Amniotic stem cell (primary cell): ENCODE measurements at places on chromosomes 11 and 22.
A peak's percentile ranks its signal among the peaks of the same experiment; 100 is the strongest.

- no peak for DNase-seq
These were observed 725.0 kb downstream of the METTL15 start for GRCh38 chr11:28833169-28833568.

GRCh38 chr11:130308886-130309285 is 5.8 kb downstream of the ZBTB44 start:
- no peak for DNase-seq

DNA sequence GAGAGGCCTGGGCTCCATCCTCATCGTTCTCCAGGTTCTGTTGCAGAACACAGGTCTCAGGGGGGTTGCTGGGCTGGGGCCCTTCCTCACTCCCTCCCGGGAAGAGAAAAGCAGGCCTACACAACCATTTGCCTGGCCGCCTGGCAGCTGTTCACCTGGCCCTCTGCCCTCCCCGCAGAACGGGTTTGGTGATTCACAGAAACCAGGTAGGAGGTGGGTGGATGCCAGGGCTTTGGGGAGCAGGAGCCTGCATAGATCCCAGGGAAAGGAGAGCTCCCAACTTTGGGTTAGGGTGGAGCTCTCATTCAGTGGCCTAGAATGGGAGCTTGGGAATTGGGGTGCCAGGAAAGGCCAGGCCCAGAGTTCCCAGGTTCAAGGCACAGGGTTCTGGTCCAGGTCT is 995 bp downstream of the TMEM134 start:
- no peak for DNase-seq

DNA sequence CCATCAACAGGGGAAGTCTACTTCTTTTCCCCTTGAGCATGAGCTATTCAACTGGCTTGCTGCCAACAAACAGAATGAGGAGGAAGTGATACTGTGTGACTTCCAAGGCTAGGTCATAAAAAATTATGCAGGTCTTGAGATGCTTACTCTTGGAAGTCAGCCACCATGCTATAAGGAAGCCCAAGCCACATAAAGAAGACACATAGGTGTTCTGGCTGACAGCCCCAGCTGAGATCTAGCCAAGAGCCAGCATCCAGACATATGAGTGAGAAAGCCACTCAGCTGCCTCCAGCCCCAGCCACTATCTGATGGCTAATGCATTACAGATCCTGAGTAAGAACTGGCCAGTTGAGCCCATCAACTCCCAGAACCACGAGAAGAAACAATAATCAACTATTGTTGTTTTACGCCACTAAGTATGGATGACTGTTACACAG is 31.0 kb upstream of the PPP2R1B start:
- no peak for DNase-seq

DNA sequence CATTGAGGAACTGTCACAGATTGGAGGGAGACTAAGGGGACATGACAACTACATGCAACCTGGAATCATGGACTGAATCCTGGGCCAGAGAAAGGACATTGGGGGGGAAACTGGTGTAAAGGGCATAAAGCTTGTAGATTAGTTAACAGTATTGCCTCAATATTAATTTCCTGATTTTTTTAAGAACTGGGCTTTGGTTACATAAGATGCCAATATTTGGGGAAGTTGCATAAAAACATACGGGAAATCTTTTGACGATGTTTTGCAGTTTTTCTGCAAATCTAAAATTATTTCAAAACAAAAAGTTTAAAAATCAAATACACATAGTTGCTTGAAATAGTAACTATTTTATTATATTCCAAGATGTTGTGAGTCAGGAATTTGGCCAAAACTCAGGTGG is 2.9 kb upstream of the FOLR3 start:
- DNase-seq, result no peak

GRCh38 chr22:23385678-23386631 is 194.1 kb downstream of the IGLL1 start:
- no peak for DNase-seq

- no peak for DNase-seq
These were observed 101.0 kb downstream of the PDE2A start for GRCh38 chr11:72573072-72573854.

GRCh38 chr22:30047364-30047738 is 32.9 kb upstream of the HORMAD2 start:
- no peak for DNase-seq

DNA sequence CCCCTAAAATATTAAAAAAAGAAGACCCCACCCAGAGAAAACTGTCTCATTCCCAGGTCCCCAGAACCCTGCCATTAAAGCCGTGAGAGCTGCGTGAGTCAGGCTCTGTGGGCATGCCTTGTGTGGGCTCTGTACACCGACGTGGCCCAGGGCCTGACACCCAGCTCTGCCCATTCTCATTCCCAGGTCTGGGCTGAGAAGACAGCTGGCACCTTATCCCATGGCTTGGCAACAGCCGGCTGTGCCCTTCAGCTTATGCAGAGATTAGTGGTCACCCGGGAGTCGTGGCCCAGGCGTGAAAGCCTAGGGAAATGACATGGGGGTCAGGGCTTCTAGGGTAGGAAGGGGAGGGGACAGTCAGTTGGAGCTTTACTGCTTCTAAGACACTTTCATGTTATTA is 31.9 kb downstream of the OTOG start:
- DNase-seq, result no peak

- DNase-seq, result no peak
These were observed 1.1 kb downstream of the THAP12 start for GRCh38 chr11:76379807-76380158.

GRCh38 chr11:73875380-73875779 is 1.3 kb downstream of the COA4 start:
- no peak for DNase-seq

DNA sequence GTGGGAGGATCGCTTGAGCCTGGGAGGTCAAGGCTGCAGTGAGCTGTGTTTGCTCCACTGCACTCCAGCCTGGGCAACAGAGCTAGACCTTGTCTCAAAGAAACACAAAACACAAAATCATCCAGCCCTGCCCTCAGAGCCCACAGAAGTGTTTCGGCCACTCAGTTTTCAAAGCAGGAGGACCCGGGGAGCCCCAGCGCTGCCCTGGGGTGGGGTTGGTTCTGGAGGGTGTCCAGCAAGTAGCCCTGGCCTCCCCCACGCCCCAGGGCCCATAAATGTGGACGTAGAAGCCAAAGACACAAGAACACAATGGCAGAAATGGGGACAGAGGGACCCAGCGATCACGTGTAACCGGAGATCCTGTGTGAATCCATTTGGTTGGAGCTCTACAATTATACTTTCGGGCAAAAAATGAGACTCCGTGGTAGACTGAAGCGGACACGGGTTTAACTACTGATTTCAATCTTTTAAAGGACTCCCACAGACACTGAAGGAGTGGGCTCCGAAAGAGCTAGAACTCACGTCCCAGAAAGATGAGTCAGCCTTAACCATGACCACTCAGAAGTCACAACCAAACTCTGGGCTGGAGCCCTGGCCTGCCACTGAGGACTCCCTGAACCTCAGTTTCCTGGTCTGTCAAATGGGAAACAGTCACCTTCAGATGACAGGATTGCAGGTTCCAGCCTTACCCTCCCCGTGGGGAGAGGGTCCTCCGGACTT is 9.0 kb upstream of the CYTH4 start:
- no peak for DNase-seq

GRCh38 chr11:10597877-10598351 is 29.4 kb upstream of the LYVE1 start:
- DNase-seq, result no peak

DNA sequence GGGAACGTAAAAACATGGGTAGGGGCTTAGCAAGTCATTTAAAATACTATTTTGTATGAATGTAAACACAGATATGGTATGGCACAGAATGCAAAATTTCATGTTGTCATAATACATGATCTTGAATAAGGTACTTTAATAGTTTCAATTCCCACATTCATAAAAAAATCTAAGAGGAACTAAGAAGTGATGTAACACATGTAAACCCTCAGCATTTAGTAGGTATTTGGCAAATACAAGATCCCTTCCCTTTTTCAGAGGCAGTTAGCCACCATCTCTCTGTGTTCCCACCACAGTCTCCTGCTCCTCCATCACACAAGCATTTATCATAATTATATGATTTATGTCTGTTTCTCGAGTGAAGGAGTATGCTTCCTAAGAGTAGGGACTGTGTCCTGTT is 251.8 kb downstream of the TENM4 start:
- DNase-seq, result no peak

GRCh38 chr11:120747850-120748814 is 236.6 kb downstream of the GRIK4 start:
- no peak for DNase-seq

GRCh38 chr11:74347381-74347780 is 35.9 kb upstream of the P4HA3 start:
- no peak for DNase-seq

GRCh38 chr11:110525883-110526282 is 96.1 kb downstream of the FDX1 start:
- DNase-seq, result no peak

DNA sequence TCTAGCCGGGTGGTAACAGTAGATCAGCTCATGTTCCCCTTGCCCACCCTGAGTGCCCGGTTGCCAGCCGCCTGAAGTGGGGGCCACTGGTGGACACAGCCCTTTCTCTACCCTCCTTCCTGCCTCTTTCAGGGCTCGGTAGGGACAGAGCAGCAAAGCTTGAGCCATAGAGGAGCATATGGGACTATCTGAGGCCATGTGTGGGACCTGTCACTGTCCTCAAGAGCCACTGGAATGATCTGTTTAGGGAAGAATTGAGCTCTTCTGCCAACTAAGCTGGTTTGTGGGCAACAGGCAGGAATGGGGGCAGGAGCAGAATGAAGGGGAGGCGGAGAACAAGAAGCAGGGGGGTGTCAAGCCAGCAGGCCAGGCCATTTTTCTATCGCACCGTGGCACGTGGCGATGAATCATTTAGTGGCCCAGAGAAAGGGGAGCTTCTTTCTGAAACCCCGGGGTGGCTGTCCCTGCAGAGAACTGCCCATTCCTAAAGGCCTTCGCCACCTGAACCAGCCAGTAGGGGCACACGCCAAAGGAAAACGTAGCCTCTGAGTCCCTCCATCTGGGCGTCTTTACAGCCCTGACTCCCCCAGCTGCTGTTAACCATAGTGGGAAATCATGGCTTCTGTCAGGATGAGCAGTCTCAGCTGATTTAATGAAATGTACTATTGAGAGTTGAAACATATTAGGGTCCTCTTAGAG is 8.8 kb downstream of the ASPHD2 start:
- DNase-seq, result no peak

DNA sequence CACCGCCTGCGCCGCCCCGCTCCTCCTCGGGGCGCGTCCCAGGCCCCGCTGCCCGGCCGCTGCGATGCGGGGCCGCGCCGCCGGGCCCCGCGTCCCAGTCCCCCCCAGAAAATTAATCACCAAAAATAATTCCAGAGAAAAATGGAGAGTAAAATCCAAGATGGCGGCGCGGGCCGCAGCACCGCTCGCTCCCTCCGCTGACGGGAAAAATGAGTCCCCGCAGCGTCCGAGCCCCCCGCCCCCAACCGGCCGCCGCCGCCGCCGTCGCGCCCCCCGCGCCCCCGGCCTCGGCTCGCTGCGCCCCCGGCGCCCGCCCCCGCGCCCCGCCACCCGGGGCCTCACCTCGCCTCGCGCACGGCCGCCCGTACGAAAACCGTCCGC is at the start of gene KMT5B:
KMT5B (minus strand) TSS at position 162 of the 381 bp plus-strand sequence. CDS start 23,220 bp downstream, outside the sequence.
- peak; percentile 21 for DNase-seq

- no peak for DNase-seq
These were observed 149.6 kb upstream of the OPCML start for GRCh38 chr11:133681901-133682300.

DNA sequence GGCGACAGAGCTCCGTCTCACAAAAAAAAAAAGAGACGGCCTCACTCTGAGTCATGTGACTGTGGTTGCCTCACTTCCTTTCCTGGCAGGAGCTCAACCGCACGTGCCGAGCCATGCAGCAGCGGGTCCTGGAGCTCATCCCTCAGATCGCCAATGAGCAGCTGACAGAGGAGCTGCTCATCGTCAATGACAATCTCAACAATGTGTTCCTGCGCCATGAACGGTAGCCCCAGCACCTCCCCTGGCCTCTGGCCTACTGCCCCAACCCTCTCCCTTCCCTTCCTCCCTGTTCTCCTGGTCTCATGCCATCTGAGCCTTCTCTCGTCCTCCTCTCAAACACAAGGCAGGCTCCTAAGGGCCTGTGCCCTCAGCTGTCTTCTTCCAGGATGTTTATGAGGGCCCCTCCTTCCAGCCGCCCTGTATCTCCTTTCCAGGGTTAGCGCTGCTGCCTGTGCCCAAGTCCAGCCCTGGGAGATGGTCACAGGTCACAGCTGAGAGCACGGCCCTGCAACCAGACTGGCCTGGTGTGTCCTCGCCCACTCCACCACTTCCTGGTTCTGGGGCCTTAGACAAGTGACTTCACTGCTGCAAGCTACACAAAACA is 30.7 kb downstream of the TOM1 start:
- DNase-seq, result no peak

- peak; percentile 54 for DNase-seq
These were observed at the start of gene SIPA1 for GRCh38 chr11:65637794-65638419. TSS of gene SIPA1 (plus strand) at chr11:65638101. CDS start at chr11:65640922, 2,821 bp downstream.

GRCh38 chr11:78339483-78339882 is 78.1 kb downstream of the GAB2 start:
- DNase-seq, result no peak

- no peak for DNase-seq
These were observed 11.1 kb downstream of the BACE1-AS start for GRCh38 chr11:117302228-117302627.

GRCh38 chr11:27313157-27313821 is 49.7 kb downstream of the CCDC34 start:
- DNase-seq, result peak; percentile 60

DNA sequence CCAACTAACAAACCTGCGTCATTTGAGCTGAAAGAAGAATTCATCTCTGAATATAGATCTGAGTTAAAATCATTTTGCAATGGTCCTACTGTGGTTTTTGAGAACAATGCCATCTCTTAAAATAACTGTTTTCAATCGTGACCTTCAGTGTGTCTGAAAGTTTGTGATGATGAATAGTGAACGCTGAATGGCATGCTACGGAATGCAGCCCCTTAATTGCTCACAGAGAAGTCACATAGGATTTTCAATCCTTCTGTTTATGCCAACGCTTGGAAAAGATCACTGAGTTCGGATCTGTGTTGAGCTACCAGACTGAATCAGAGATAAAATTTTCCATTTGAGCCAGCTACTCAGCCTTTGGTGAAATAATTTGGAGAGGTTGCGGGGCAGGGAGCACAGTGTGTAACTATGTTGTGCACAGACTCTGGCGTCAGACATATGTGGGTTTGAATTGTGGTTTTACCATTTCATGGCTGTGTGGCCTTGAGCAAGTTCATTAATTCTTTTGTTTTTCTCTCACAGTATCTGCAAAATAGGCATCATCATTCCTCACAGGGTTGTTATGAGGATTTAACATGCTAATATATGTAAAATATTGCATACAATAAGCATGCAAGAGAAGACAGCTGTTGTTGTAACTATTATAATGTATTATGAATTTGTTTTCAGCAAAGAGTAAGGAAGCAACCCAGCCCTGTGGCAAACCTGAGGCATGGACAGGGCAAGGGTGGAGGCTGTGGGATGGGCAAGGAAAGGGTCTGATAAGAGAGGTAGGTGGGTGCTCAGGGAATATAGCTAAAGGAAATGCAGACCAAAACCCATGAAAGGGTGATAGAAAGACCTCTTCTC is 679.9 kb downstream of the KCNA4 start:
- no peak for DNase-seq

- DNase-seq, result no peak
These were observed 57.9 kb downstream of the NECTIN1 start for GRCh38 chr11:119671051-119671450.
